ENCODE measurements at places on chromosomes 7 and 10.

GRCh38 chr7:24898691-24899090, 81.3 kb downstream of the OSBPL3 start:
- DNase-seq = no peak

DNA sequence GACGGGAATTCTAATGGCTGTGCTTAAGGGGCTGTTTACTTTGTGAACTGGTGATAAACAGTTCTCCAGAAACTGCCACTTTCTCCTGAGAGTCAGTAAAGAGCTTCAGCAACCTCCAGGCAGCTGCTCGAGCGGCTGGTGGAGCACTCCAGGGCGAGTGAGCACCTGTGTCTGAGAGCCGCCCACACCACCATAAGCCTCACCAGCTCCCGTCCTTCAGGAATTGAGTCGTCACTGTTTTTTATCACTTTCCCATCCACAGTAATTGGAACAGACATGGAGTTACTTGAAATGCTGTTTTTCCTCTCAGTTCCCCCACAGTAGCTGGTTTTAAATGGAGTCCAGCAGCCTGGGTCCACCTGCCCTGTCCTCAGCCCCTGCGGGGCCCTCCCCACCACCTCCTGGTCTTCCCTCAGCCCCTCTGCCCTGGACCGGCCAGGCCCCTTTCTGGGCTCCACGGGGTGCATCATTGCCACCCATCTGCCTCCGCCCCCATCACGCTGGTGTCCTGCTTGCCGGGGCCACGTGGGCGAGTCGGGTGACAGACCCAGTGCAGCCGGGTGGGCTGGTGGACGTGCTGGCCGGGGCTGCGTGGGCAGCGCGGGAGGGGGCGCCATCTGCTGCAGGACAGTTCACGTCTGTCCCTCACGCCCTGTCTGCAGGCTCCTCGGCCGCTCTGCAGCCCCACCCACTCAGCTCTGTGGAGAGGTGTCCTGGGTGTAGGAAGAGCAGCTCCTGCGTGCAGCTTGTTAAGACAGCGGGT, 56.0 kb downstream of the NKX6-2 start:
- DNase-seq = no peak

DNA sequence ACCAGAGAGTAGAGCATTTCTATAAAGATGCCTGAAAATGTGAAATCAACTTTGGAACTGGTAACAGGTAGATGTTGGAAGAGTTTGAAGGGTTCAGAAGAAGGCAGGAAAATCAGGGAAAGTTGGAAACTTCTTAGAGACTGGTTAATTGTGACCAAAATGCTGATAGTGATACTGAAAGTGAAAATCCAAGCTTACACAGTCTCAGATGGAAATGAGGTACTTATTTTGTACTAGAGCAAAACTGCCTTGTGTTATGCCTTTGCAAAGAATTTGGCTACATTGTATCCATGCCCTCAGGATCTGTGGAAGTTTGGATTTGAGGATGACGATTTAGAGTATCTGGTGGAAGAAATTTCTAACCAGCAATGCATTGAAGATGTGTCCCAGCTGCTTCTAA, 430.6 kb upstream of the KCND2 start:
- no peak for DNase-seq

DNA sequence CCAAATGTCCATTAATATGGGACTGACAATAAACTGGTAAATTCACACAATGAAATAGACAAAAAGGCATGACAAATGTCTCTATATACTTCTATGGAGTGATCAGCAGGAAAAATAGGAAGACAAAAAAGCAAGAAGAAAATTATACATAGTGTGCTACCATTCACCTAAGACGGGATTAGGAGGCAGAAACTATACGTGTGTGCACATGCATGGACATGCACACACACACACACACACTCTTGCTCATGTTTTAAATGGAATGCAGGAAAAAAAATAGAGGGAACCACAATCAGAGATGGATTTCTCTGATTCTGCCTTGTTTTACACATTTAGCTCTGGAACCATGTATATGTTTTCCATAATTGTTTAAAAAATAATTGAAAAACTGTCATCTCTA, 119.0 kb downstream of the ZFAND4 start:
- DNase-seq = no peak

- DNase-seq = no peak
Observed at GRCh38 chr10:119824299-119824698, 48.3 kb downstream of the MCMBP start.

GRCh38 chr10:17831341-17831740, 22.2 kb downstream of the MRC1 start:
- no peak for DNase-seq

DNA sequence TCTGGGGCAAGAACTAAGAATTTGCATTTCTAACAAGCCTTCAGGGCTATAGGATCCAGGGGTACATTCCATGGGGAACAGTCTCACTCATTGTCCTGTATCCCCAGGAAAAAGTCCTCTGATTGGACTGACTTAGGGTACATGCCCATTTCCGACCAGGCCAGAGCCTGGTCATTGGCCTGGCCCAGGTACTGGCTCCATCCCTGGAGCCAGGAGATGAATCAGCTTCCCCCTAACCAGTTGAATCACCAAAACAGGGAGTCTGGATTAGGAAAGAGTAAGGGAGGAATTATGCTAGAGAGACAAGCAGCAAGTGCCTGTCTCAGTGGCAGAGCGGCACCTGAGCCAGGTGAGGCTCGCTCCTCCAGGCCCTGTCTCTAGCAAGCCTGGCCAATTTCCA, 137.5 kb downstream of the FGFR2 start:
- no peak for DNase-seq

GRCh38 chr10:7121154-7121797, 289.6 kb downstream of the SFMBT2 start:
- peak; percentile 33 for DNase-seq

DNA sequence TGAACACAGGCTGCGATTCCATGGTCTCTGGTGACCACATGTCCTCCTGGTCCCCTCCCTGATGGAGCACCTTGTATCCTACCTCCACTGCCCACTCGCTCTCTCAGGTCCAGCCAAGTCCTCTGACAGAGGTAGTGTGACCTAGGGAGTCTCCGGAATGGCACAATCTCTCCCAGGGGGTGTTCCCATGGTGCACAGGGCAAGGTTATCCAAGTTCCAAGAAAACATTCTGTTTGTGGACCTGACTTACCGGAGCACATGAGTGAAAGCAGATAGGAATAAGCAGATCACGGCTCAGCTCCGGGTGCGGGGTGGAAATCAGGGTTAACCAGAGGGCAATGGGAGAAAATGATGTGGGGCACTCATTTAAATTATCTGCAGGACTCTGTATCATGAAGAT, 45.8 kb upstream of the INSIG1 start:
- DNase-seq = no peak

GRCh38 chr7:157234271-157234670, 95.5 kb downstream of the UBE3C start:
- DNase-seq = no peak

GRCh38 chr10:125734823-125735222, 15.3 kb downstream of the EDRF1 start:
- no peak for DNase-seq

- no peak for DNase-seq
Observed at GRCh38 chr7:32255036-32255435, 184.8 kb upstream of the PDE1C start.

GRCh38 chr7:92961961-92962360, 125.6 kb upstream of the CDK6 start:
- no peak for DNase-seq

All from hindlimb muscle (tissue), 1 donor.